Right ventricle myocardium superior (tissue), 1 donor: ENCODE measurements at places on chromosomes 6 and 20. TPM values are rescaled to one million over a fixed set of nuclear protein-coding genes. Genes with fewer than 3 reads are reported as not detected.

The CRISP2 gene
- not detected for total RNA-seq

The NNAT gene
- not detected for total RNA-seq

The MAFB gene
- 14.7 TPM for total RNA-seq

The HSPA1B gene
- total RNA-seq: 236 TPM

The NOTCH4 gene
- total RNA-seq: 22.4 TPM

The MUC22 gene
- total RNA-seq: 0.19 TPM

The ANKRD66 gene
- total RNA-seq: not detected

The NKAIN2 gene
- 0.22 TPM for total RNA-seq

The TNFRSF6B gene
- total RNA-seq: 0.32 TPM

The VGLL2 gene
- not detected for total RNA-seq

GRCh38 chr6:126199466-126199865, 140.4 kb upstream of the CENPW start:
- no peak for DNase-seq

DNA sequence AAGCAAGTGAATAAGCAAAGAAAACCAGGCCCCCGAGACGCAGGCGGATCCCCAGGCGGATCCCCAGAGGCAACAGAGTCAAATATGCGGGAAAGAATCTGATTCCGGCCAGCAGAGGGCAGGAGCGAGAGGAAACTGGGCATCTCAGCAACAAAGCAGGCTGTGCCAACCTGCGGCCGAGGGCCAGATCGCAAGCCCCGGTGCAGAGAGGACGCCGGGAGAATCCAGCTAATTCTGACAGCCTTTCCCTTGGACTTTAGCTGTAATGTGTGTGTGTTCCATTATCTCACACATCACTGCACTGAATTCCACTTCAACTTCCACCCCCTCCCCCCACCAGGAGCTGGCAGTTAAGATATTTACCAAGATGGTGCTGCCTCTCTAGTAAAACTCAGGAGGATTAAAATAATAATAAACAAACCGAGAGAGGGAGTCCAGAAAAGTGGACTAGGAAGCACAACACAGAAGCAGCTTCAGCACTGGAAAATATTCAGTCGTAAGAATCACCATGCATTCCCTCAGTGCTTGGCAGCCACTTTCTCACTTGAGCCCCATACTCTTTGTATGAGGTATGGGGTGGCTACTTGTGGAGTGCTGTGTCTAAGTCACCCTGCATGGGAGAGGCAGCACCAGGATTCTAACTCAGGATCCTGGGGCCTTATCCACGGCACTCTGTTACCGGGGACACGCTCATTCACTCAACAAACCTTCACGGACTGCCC, 66.2 kb upstream of the SNX9 start:
- DNase-seq: peak; percentile 92

DNA sequence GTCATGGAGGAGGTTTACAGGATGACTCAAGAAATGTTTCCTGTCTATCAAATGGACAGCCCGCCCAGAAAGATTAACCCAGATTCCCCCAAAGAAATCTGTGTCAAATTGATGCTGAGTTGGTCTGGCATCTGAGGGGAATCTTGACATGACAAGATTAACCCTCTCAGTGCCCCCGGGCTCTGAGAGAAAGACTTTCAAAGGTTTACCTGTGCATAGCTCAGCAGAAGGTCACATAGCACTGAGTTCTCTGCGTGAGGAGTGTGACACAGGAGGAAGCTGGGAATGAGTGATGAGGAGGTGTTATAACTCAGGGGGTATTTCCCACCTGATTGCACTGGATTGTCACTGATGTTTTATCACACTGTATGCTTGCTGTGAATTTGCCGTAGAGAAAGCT, 601.2 kb downstream of the DHX35 start:
- no peak for DNase-seq

GRCh38 chr20:19745106-19745505, 13.0 kb upstream of the RIN2 start:
- DNase-seq: no peak

GRCh38 chr6:92701425-92702096, 717.8 kb downstream of the EPHA7 start:
- no peak for DNase-seq

DNA sequence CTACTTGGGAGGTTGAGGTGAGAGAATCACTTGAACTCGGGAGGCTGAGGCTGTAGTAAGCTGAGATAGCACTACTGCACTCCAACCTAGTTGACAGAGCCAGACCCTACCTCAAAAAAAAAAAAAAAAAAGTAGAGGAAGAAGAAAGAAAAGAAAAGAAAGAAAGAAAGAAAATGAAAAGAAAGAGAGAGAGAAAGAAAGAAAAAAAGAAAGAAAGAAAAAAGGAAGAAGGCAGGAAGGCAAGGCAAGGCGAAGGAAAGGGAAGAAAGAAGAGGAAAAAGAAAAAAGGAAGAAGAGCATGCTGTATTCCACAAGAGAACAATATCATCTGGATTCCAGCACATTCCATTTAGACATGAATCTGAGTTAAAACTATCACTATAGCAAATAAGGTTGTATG, 3.8 kb downstream of the GCM1 start:
- DNase-seq: no peak

GRCh38 chr6:137736911-137737310, 130.1 kb upstream of the TNFAIP3 start:
- DNase-seq: no peak

GRCh38 chr6:101249470-101249869, 144.0 kb upstream of the GRIK2 start:
- DNase-seq: no peak

- DNase-seq: peak; percentile 68
Observed at GRCh38 chr20:45419188-45420091, 3.5 kb downstream of the PIGT start.

GRCh38 chr6:42369568-42369967, 82.2 kb downstream of the TRERF1 start:
- no peak for DNase-seq

DNA sequence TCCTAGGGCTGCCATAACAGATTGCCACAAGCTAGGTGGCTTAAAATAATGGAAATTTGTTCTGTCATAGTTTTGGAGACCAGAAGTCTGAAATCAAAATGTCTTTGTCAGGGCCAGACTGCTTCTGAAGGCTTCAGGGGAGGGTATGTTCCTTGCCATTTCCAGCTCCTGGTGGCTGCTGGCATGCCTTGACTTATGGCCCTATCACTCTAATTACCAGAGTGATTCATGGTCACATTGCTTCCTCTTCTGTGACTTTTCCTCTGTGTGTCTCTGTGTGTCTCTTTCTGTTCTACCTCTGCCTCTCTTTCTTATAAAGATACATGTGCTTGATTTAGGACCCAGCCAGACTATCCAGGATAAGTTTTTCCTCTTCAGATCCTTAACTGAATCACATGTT, 635.2 kb upstream of the IMPG1 start:
- DNase-seq: no peak

- DNase-seq: no peak
Observed at GRCh38 chr20:49006446-49006980, 39.6 kb upstream of the CSE1L start.

- peak; percentile 74 for DNase-seq
Observed at GRCh38 chr20:36472637-36473090, 68.7 kb upstream of the MYL9 start.

DNA sequence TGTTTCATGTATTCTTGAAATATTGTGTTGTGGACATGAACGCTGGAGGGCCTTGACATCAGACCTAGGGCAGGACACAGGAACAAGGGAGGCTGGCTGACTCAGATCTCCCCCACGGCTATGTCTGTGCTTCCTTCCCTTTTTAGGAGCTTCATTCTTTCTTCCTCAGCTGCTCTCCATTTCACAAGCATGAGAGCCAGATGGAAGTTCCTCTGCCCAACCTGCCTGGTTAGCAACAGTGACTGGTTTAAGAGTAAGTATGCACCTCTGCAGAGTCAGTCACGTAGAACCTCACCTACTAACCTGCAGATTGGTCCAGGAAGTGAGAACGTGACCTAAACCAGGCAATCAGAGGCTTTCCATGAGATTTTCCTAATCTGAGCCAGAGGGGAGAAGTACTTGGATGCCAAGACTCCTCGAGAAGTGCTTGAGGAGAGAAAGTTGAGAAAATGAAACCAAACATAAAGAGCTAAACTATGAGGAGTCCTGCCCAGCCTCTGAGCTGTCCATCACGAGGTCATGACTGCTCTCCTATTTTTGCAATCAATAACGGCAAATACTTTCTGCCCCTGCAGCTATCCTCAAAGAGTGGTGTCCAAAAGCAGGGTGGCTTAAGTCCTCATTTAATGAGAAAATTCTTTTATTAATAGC, 465.2 kb upstream of the CITED2 start:
- DNase-seq: peak; percentile 46

- no peak for DNase-seq
Observed at GRCh38 chr20:51380401-51381385, 161.8 kb downstream of the NFATC2 start.

DNA sequence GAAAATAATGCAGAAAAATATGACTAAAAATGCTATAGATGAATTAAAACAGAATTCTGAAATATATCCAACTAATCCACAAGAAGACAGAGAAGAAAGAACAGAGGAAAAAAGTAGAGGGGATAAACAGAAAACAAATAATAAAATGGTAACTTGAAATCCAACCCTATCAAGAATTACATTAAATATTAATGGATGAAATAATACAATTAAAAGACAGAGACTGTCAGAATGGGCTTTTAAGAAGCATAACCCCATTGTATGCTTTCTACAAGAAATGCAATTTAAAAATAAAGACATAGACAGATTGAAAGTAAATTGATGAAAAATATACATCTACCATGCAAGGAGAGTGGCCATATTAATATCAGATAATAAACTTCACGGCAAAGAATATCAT, 15.4 kb downstream of the NHLRC1 start:
- DNase-seq: no peak

DNA sequence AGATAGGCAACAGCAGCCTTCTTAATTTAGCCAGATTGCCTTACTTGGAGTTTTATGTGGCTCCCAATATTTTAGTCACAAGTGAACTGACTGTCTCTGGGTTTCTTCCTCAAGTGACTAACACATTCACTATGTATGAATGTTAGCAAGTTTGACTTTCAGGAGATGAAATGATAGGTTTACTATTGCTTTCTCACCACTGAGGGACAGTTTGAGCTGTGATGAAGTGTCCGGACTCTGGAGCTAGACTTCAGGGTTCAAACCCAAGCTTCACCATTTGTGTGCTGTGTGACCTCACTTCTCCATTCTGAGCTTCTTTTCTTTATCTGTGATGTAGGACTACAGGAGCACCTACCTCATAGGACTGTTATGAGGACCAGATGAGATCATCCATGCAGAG, 8.2 kb downstream of the DHX35 start:
- no peak for DNase-seq

DNA sequence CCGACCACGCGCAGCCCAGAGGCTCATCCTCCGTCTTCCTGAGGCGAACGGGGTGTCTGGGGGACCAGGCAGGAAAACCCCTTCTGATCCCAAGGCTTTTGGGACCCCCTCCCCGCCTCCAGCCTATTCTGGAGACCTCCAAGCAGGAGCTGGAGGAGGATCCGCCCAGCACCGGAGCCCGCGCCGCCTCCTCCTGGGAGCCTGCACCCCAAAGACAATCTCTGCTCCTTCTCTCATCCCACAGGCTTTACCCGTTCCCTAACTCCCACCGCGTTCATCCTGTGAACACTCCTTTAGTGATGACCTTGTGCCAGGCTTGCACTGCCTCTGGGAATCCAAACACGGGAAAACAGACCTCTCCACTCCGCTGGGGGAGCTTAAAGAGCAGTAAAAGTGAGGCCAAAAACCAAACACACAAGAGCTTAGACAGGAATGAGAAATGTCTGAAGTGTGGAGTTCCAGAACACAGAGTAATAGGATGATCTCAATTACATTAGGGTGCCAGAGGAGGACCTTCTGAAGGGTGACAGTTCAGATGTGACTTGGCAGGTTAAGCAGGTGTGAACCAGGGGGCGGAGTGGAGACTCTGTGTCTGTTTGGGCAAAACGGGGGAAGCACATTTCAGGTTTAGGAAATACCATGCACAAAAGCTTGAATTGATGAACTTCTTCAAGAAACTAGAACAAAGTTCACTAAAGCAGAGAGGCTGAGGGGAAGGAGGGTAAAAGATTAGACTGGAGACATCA, 7.6 kb downstream of the HLA-DRB5 start:
- no peak for DNase-seq

- no peak for DNase-seq
Observed at GRCh38 chr20:58639182-58640146, 11.6 kb upstream of the STX16 start.

GRCh38 chr20:19961293-19961692, 55.9 kb upstream of the NAA20 start:
- DNase-seq: no peak
